Stimulated activated CD4-positive, alpha-beta T cell treated with anti-CD3 and anti-CD28 coated beads, Interleukin-12 subunit alpha, Interleukin-12 subunit beta, amount 100 ng/mL, for 4 hours (primary cell): ENCODE measurements at places on chromosomes 7 and 10.

- no peak for DNase-seq
Measured at GRCh38 chr7:116032886-116033285, 2.3 kb upstream of the TFEC start.

GRCh38 chr10:79089632-79090031, 20.9 kb downstream of the ZMIZ1 start:
- DNase-seq = no peak

GRCh38 chr10:34522546-34522945, 292.6 kb downstream of the PARD3 start:
- no peak for DNase-seq

DNA sequence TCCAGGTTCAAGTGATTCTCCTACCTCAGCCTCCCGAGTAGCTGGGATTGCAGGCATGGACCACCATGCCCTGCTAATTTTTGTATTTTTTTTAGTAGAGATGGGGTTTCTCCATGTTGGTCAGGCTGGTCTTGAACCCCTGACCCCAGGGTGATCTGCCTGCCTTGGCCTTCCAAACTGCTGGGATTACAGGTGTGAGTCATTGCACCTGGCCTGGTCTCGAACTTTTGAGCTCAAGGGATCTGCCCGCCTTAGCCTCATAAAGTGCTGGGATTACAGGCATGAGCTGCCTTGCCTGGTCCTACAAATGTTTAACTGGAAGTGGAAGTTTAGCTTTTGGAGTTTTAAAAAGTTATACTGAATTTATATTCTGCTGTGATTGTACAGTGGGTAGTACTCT, 2.8 kb downstream of the MLLT10 start:
- DNase-seq = no peak

- no peak for DNase-seq
Measured at GRCh38 chr10:28363376-28363775, 60.5 kb upstream of the MPP7 start.

DNA sequence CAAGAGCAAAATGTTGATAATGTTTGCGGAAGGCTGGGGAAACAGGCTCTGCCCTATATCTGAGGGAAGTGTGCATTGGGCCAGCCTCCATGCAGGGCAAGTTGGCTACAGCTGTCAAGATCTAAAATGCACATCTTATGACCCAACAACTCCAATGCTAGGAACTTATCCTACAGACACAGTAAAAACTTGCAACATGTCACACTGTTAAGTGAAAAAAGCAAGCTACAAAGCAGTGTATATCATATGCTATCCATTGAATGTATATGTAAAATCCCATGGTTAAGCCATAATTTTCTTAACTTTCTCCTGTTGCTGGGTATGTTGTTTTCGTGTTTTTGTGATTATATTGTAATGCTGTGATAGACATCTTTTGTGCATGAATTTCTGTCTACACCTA, 16.3 kb upstream of the KAT6B start:
- DNase-seq = no peak

- DNase-seq = no peak
Measured at GRCh38 chr7:102258749-102259107, 27.9 kb upstream of the SH2B2 start.

GRCh38 chr7:74993121-74993520, 28.6 kb downstream of the CASTOR2 start:
- no peak for DNase-seq

- DNase-seq = no peak
Measured at GRCh38 chr10:33279811-33280602, 54.5 kb downstream of the NRP1 start.

DNA sequence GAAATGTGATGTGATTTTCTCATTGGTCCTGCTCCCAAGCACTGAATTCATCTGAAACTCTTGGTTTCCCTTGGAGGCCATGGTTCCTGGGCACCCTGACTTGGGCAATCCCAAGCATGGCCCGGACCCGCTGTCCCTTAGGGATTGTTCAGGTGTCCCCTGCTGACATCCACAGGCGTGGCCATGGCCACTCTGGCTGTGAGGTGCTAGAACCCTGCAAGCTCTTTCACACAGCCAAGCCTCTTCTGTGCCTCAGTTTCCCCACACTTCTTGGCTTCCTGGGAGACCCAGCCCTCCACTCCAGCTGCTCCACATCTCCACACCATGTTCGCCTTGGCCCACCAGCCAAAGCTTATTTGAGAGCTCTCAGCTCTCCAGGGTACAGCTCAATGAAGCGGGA, 12.0 kb upstream of the AZGP1 start:
- DNase-seq = no peak

- DNase-seq = peak; percentile 18
Measured at GRCh38 chr7:129169686-129170440, 18.6 kb upstream of the SMO start.

- DNase-seq = no peak
Measured at GRCh38 chr10:85641479-85642009, 725.1 kb downstream of the GRID1 start.

DNA sequence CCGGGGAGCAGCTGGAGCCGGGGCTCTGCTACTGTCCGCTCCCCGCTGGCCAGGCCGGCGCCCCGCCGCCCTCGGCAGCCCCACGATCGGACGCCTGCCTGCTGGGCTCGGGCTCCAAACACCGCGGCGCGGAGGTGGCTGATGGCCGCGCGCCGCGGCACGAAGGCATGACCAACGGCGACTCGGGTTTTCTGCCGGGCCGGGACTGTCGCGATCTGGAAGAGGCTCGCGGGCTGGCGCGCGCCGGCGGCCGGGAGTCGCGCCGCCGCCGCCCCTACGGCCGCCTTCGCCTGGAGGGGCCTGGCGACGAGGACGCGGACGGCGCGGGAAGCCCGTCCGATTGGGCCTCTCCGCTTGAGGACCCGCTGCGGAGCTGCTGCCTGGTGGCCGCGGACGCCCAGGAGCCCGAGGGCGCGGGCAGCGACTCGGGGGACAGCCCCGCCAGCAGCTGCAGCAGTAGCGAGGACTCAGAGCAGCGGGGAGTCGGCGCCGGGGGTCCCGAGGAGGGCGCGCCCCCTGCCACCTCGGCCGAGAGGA, 570 bp downstream of the TBC1D12 start:
- DNase-seq = no peak

DNA sequence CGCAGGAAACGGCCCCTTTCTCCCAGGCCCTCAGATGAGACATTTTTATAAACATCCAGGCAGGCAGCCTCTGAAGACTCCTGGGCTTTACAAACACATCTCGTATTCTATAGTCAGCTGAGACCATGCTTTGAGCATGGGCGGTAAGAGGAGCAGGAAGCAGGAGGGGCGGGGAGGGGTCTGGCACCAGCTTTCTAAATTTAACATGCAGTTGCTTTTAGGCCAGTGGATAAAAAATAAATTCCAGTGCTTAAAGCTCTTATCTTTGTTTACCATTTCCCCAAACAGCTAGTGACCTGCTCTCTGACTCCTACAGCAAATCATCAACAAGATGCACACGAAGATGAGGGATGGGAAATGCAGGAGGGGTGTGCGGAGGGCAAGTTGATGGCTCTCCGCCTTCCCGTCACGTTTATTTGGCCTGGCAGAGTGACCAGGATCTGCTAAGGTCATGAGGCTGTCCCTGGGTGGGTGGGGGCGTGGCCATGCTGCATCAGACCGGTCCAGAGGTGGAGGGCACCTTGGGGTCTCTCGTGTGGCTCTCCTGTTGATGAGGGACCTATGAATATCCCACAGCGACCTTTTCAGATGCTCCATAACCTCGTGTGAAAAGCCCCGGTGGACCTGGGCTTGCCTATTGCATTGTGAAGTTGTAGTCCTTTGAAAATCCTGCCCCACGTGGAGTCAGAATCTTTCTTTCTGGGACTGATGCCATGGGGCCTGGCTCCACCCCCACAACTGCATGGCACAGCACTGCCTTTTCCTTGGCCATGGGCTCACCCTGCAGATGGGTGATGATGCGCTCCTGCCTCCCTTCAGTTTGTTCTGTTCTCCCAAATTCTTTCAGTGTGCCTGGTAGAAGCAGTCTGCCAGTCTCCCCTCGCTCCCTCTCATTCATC, 67.5 kb downstream of the PARP12 start:
- no peak for DNase-seq

GRCh38 chr10:12603766-12604470, 254.6 kb downstream of the CAMK1D start:
- no peak for DNase-seq

GRCh38 chr10:131073469-131074035, 238.0 kb downstream of the TCERG1L start:
- DNase-seq = no peak

DNA sequence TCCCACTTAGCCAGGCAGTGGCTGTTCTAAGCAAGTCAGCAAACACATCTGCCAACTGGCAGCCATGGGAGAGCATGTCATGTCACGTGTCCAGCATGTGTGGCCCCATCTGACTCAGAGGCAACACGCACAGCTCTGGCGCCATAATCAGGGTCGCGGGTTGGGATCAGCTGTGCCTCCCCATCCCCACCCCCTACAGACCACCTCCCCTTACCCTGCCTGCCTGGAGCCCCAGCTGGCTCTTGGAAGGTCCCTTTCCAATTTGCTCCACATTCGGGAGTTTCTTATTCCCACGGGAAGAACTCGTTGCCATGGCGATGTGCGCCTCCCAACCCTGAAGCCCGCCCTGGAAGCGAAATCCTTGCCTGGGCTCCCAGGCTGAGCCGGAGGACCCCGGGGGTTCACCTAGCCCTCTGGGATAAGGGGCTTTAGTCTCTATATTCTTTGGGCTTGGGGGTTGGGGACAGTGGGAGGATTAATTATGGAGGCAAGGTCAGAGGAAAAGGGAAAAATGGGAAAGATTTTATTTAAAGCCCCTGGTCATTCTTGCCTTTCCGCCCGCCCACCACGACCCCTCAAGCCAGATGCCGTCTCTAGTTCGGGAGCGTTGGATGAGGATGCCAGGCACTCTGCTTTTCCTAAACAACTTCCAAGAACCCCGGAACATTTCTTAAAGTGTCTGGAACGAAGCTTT, 283.7 kb downstream of the ZEB1 start:
- DNase-seq = no peak

- no peak for DNase-seq
Measured at GRCh38 chr7:39433550-39433949, 132.7 kb upstream of the YAE1 start.

- DNase-seq = no peak
Measured at GRCh38 chr10:32960022-32960421, 2.0 kb upstream of the ITGB1 start.

- DNase-seq = no peak
Measured at GRCh38 chr7:141430455-141431139, 120.6 kb upstream of the AGK start.

DNA sequence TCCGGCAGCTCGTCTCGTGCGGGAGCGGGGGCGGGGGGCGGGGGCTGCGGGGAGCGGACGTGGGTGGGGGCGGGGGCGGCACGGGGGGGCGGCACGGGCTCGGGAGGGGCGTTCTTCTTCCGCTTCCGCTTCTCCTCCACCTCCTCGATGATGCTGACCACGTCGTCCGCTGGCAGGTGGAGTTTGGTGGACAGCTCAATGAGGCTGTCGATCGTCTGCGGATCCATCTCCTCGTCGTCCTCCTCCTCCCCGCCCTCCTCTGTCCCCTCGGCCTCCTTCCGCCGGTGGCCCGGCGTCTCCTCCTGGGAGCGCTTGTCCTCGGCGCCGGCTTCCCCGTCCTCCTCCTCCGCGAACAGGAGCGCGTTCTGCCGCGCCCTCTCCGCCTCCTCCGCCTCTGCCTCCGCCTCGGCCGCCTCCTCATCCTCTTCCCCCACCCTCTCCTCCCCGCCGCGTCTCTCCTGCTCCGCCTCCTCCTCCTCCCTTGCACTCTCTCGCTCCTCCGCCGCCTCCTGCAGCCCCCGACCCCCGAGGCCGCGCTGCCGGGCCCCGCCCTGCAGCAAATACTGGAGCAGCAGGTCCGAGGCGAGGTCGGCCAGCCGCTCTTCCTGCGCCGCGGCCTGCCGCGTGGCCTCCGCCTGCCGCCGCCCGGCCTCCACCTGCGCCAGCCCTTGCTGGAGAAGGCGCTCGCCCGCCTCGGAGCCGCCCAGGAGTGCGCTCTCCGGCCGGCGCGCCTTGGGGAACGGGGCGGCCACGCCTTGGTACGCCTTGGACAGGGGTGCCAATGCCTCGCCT, 1.9 kb downstream of the VGF start:
- DNase-seq = no peak

DNA sequence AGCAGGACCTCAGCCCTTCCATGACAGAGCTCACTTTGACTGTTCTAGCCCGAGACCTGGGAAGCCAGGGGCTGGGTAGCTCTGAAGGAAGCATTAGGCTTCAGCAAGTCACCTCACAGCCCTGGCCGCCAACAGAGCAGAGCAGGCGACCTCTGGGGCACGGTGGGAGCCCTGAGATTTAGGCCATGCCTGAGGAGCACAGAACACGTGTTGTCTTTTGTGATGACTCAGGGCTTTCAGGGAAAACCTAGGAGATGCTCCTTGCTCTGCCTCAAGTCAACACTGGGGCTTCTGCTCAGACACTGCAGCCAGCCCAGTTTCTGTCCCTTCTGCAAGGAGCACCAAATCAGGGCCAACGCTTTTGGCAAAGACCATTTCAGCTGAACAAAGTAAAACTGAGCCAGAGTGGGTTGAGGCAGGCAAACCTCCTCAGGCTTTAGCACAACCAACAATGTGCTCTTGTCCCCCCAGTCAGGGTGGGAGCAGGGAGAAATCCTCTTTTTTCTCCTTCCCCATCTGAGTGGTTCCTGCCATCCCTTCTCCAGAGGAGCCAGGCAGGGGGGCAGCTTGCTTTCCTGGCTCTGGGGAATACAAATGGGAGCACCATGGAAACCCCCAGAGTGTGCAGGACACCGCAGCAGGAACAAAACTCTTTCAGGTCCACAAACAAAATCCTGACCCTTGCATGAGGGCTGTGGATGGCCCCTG, 14.4 kb downstream of the CAMK2G start:
- DNase-seq = no peak

GRCh38 chr7:22842383-22842941, 19.8 kb upstream of the TOMM7 start:
- DNase-seq = no peak

DNA sequence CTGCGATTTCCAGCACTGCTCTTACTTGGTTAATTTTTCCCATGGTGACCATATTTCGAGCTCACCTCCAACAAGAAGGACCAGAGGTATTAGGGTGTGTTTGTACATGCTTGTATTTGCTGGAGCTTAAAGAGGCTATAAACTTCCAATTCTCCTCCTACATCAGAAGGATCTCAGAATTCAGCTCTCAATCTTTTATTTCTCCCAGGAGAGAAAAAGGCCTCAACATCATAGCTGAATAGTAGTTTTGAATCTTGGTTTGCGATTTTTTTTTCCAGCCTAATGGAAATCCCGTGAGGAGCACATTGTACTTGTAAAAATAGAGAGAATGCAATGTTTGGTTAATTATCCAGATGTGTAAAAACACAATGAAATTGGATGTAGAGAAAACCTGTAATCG, 69.7 kb downstream of the CPVL start:
- no peak for DNase-seq

- no peak for DNase-seq
Measured at GRCh38 chr7:137801003-137801402, 45.8 kb downstream of the DGKI start.
